ENCODE measurements at places on chromosomes 2 and 18.

- no peak for DNase-seq
Observed at GRCh38 chr2:119028327-119029174, 86.6 kb downstream of the MARCO start.

DNA sequence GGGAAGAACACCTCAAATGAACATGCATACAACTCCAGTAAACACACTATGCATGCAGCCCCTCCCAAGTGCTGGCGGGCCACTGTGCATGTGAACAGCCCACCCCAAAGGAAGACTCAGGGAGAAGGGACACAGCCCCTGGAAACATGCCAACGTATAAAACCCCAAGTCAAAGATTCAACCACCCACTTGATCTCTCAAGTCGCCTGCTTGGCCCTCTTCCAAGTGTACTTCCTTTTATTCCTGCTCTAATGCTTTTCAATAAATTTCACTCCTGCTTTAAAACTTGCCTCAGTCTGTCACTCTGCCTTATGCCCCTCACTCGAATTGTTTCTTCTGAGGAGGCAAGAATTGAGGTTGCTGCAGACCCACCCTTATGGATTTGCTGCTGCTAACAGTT, 139.1 kb downstream of the C1D start:
- no peak for DNase-seq

DNA sequence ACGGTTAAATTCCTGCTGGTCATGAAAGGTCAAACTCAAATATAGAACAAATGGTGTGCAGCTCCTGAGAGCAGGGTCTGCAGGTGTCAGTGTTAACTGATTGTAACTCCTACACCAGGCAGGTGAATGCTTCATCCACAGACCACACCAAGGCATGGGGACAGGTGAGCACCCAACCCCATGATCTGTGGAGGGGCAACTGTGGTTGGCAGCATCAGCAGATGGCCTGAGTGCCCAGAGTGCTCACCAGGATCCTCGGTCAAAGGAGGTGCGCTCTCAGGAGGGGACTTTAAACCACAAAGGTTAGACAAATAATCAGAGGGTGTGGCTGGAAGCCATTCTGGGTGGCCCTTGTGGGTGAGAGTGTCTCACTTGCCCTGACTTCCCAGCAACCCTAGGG, 44.5 kb downstream of the PTGR3 start:
- no peak for DNase-seq

DNA sequence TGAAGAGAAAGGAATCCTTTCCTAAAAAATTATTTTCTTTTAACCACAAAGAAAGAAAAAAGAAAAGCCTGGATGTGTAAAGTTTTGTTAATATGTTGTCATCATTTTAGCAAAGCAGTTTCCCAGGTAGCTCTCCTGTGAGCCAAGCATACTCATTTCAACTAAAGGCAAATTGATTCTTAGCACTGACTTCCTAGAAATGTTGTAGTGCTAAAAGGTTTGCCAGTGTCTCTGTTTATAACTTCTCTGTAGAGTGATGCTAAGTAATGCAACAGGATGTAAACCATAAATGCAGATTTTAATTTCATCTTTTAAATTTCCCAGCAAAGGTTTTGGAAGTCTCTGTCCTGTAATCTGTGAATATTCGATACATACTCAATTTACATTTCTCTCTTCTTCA, 10.2 kb downstream of the GATA6 start:
- no peak for DNase-seq

- no peak for DNase-seq
Observed at GRCh38 chr2:46651363-46652099, 172.2 kb downstream of the TMEM247 start.

DNA sequence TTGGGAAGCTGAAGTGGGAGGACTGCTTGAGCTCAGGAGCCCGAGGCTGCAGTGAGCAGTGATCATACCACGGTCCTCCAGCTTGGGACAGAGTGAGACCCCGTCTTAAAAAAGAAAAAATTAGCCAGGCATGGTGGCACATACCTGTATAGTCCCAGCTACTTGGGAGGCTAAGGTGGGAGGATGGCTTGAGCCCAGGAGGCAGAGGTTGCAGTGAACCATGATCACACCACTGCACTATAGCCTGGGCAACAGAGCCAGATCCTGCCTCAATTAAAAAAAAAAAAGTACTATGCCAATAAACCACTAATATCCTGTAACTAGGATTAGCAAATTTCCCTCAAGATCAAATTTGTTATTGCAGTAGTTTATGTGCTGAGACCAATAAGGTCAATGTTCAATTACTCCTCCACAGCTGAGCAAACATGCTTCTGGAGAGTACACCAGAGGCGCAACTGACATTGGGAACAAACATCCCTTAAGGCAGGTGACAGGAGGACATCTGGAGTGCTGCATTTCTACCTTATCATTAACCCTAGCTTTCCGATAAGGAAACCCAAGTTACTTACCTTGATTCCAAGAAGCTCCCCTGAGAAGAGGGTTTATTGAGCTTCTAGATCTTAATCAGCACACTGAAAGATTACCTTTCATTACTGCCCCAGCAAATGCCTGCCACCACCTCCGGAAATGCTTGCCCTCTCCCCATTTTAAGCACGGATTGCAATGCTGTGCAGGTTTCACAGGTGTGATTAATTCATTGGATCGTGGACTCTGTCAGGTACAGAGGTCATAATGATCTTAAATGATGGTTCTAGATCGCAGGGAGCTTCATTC, 26.2 kb downstream of the MGAT4A start:
- no peak for DNase-seq
